NCI-H524 (cell line): ENCODE measurements at places on chromosomes 12 and 14.

- DNase-seq, result no peak
These were observed 197.4 kb upstream of the SLC38A2 start for GRCh38 chr12:46569826-46570439.

DNA sequence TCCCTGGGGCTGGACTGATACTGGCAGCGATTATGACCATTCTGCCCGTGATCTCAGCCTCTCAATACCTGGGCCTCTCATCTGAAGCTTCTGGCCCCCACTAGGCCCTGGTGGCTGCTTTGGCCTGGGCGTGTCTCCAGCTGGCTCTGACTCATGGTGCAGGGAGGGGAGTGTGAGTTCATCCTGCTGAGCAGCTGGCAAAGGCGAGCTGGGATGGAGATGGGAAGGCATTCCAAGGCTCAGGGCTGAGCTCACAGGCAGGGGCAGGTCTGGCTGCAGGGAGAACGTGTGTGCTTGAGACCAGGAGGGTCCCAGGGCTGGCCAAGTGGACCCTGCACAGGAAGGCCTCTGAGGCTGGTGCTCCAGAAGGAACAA lies 221.8 kb downstream of the TMEM121 start:
- no peak for DNase-seq

GRCh38 chr14:88496414-88496813 lies 58.4 kb downstream of the PTPN21 start:
- DNase-seq, result no peak

- DNase-seq, result no peak
These were observed 164.8 kb downstream of the ZFP36L1 start for GRCh38 chr14:68627868-68628604.
